ENCODE measurements at places on chromosomes 3 and 15. TPM values are rescaled to one million over a fixed set of nuclear protein-coding genes. Genes with fewer than 3 reads are reported as not detected.

The PIF1 gene
- 22.0 TPM for total RNA-seq

The TMEM207 gene
- total RNA-seq = not detected

The INKA1 gene
- 2.5 TPM for total RNA-seq

The DNASE1L3 gene
- not detected for total RNA-seq

The NR2F2 gene
- total RNA-seq = 21.4 TPM

The LNP1 gene
- 3.2 TPM for total RNA-seq

The UROC1 gene
- total RNA-seq = not detected

The IL17RD gene
- total RNA-seq = 2.0 TPM

The SNX22 gene
- under 0.01 TPM for total RNA-seq

The ITIH1 gene
- total RNA-seq = not detected

The LSMEM2 gene
- not detected for total RNA-seq

The TM4SF18 gene
- total RNA-seq = under 0.01 TPM

The ADAMTS17 gene
- 0.30 TPM for total RNA-seq

The EPHA3 gene
- 0.15 TPM for total RNA-seq

The PLA2G4E gene
- not detected for total RNA-seq

The ITIH4 gene
- 0.45 TPM for total RNA-seq

The GORASP1 gene
- total RNA-seq = 32.3 TPM

The TMEM42 gene
- 40.7 TPM for total RNA-seq

The ATP11B gene
- 21.7 TPM for total RNA-seq

The FBXL2 gene
- total RNA-seq = 12.3 TPM

The OR5K2 gene
- not detected for total RNA-seq

The ALG1L2 gene
- total RNA-seq = not detected

The SLC35G2 gene
- total RNA-seq = 5.9 TPM

The GAP43 gene
- 0.50 TPM for total RNA-seq

The ANKRD34C gene
- total RNA-seq = not detected

The GBE1 gene
- total RNA-seq = 62.4 TPM

The SENP8 gene
- 2.0 TPM for total RNA-seq

The KY gene
- not detected for total RNA-seq

The CIDEC gene
- total RNA-seq = 0.15 TPM

Data from bronchus fibroblast of lung (primary cell).